ENCODE measurements at places on chromosomes 2 and 18. TPM values are rescaled to one million over a fixed set of nuclear protein-coding genes. Genes with fewer than 3 reads are reported as not detected.

DNA sequence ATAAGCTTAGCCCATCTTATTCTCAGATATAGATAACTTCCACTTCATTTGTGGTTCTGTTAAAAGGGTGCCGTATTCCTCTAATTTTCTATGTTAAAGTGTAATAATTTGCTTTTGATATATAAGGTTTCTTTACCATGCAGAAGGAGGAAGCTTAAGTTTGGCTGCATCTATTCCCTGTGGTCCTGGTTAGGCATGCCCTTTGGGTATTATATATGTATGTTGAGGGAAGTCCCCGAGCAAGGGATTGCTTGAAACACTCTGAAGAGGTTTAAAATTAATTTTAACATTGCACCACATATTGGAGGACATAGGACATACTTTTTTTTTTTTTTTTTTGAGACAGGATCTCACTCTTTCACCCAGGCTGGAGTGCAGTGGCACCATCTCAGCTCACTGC is 16.9 kb upstream of the MYO1B start:
- no peak for DNase-seq

DNA sequence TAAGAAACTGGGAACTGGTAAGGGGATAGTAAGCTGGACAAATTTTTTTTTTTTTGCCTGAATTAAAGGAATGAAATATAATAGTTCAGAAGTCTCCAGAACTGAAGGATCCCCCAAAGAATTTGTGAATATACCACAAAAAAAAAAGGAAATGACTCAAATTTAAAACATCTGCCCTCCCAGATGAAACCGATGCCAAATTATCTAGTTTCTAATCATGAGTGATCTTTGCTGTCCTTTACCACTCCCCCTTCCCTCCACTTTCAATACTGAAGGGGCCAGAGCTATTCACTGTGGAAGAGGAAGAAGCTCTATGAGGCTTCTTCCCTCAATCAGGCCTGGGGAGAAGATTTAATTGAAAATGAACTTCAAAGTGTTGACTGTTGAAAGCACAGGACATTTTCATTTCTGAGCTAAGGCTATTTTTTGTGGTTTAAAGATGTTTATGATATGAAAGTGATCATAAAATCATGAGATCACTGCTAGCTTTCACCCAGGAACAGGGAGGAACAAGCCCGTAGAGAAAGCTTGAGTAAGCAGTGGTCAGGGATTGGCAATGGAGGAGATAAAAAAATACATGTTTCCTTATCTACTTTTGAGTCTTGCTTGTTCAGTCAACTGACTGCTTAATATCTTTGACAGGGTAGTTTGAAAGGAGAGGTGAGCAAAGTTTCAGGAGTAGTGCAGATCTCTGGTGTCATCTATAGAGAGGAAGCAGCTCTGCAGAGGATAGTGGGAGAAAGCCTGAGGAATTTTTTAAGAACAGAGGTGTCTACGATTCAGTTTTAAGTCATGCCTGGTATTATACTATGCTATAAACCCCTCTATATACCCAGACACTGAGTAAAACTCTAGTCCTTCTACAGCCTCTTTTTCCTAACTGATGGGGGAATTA is 409.5 kb upstream of the FIGN start:
- DNase-seq, result no peak

- DNase-seq, result no peak
Observed at GRCh38 chr2:165681841-165682240, 112.2 kb downstream of the GALNT3 start.

DNA sequence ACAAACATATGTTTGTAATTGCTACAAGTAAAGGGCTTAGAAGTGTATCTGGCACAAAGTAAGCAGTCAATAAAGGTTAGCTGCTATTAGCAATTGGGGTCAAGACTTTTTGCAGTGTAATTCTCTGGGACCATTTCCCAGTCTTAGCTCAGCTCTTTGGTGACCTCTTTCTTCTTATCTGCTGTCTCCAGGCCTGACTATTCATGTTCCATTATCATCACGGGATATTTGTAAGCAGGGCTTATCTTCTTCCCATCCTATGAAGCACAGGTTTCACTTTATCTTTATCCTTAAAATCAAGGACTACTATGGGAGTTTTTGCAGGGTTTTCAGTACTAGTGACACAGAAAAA is 131.7 kb downstream of the DOCK10 start:
- no peak for DNase-seq

GRCh38 chr18:72555101-72555500 is 11.0 kb upstream of the CBLN2 start:
- no peak for DNase-seq

- DNase-seq, result no peak
Observed at GRCh38 chr2:239305771-239306170, 95.0 kb downstream of the HDAC4 start.

GRCh38 chr2:172806493-172806892 is 70.8 kb downstream of the RAPGEF4 start:
- no peak for DNase-seq

DNA sequence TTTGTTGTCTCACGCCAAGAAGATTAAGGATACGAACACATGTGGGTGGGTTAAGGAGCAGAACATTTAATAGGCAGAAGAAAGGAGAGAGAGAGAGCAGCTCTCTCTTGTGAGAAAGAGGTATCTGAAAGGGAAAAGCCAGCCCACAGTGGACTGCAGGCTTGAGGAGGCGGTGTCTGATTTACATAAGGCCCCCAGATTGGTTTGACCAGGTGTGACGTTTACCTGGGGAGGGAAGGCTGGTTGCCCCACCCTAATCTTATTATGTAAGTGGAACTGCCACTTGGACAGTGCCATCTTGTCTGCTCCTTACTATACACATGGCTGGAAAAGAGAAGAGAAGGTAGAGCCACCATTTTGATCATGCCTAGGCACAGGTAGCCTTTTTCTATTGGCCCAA is 189.2 kb downstream of the NCK2 start:
- no peak for DNase-seq

DNA sequence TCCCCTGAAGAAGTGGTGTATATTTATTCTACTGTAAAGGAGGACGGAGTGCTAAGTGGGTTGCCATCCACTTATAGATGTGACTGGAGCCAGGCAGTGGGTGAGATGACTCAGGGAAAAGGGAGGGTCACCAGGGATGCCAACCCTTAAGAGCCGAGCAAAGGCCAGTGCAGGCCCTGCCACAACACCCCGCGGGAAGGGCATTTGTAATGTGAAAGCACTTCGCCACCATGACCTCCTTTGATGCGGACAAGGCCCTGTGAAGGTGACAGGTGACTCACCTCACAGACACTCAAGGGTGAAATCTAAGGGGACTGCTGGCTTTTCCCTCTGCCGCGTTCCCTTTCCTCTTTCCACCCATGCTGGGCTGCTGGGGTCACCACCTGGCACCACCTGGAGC is 50.2 kb upstream of the MRPL33 start:
- no peak for DNase-seq

- no peak for DNase-seq
Observed at GRCh38 chr18:40215979-40216378, 1739.1 kb upstream of the PIK3C3 start.

GRCh38 chr2:15947431-15947830 is 7.1 kb downstream of the MYCN start:
- DNase-seq, result no peak

GRCh38 chr2:88320076-88320773 is 132.3 kb downstream of the FOXI3 start:
- no peak for DNase-seq

GRCh38 chr2:61905372-61906185 is at the start of gene COMMD1:
TSS of gene COMMD1 (plus strand) at chr2:61905674. CDS start at chr2:61905679, 5 bp downstream.
- peak; percentile 78 for DNase-seq

DNA sequence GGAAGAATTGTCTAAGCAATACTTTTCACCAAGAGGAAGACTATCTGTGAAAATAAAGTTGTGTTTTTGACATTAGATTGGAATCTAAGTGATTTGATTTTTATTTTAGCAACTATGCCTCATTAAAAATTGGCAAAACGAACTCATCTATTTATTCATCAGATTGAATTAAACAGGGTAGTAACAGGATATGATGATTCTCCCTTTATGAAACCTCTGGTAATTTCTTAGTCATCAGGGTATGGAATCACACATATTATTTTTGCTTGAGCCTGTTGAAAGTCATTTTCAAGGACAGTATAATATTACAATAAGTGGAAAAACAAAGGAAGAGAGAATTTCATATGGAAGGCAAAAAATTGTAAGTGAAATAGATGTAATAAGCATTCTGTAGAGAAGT is 22.0 kb downstream of the ZNF804A start:
- no peak for DNase-seq

The GALR1 gene
- not detected for total RNA-seq

The ZSWIM2 gene
- not detected for total RNA-seq

The EPHA4 gene
- 0.23 TPM for total RNA-seq

The DCDC2C gene
- total RNA-seq, result not detected

The SULT1C2 gene
- total RNA-seq, result not detected

The CFAP65 gene
- total RNA-seq, result not detected

The DLGAP1 gene
- total RNA-seq, result 0.36 TPM
